Neural crest cell (in vitro differentiated cells): ENCODE measurements at places on chromosomes 2 and 18.
A peak's percentile ranks its signal among the peaks of the same experiment; 100 is the strongest.

GRCh38 chr2:174465327-174465726, 21.5 kb downstream of the GPR155 start:
- DNase-seq: no peak

DNA sequence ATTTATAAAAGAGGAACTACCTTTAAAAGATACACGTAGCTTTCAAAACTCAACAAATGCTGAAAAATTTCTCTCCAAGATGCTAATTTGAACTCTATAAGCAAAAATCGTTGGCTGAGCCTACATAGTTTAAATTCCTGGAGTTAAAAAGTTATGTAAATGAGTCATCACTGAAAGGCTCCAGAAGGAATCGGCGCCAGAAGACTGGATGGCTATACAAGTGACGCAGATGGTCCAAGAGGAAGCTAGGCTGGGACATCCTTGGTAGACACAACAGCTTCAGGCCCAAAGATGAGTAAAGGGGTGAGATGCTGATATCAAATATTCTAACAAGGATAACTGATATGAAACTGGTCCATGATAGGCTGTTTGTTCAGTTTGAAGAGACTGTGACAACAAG, 22.8 kb upstream of the DNAH6 start:
- no peak for DNase-seq

DNA sequence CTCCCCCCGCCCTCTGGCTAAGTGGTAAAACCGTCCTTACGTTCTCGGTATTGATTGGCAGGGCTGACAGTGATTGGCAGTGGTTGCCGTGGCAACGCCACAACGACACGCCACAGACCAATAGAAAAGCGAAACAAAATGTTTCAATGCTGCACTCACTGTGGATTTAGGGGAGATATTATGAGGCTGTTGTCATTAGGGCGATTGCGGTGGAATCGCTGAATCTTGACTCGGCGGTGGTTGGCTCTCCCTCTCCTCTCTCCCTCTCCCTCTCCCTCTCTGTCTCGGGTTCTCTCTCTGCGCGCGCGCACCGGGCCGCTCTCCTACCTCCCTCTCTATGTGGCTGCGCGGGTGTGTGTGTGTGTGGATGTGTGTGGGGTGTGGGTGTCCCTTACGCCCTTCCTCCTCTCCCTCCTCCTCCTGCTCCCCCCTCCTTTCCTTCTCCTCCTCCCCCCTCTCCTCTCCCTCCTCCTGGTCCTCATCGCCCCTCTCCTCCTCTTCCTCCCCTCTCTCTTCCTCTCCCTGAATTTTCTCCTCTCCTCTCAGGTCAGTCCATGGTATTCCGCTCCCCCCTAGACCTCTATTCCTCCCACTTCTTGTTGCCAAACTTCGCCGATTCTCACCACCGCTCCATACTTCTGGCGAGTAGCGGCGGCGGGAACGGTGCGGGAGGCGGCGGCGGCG, at the start of gene SIX3:
SIX3 (plus strand) TSS at position 152 of the 684 bp plus-strand sequence; CDS start at position 555, 403 bp downstream.
- DNase-seq: no peak

- no peak for DNase-seq
Observed at GRCh38 chr2:80074321-80075070, 230.1 kb downstream of the LRRTM1 start.

DNA sequence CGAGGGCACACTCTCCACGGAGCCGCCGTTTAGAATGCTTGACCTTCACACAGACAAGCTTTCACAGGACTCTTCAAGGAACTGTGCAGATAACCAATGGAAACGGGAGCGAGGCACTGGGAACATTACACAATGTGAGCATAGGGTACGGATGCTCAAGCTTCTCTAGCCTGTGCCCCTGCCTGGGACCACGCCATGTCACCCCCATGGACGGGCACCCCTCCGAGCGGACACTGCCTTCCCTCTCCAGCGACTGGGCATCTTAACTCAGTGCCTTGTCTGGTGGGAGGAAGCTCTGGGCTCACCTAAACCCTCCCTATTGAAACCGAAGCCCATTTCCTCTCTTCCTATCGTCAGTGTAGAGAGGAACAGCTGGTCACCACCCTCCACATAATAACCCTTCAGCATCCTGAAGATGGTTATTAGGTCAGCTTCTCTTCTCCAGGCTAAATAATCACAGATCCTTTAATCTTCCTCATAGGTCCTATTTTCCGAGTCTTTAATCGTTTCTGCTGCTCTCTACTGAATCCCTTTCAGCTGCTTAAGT, 626.7 kb downstream of the GALR1 start:
- DNase-seq: no peak

DNA sequence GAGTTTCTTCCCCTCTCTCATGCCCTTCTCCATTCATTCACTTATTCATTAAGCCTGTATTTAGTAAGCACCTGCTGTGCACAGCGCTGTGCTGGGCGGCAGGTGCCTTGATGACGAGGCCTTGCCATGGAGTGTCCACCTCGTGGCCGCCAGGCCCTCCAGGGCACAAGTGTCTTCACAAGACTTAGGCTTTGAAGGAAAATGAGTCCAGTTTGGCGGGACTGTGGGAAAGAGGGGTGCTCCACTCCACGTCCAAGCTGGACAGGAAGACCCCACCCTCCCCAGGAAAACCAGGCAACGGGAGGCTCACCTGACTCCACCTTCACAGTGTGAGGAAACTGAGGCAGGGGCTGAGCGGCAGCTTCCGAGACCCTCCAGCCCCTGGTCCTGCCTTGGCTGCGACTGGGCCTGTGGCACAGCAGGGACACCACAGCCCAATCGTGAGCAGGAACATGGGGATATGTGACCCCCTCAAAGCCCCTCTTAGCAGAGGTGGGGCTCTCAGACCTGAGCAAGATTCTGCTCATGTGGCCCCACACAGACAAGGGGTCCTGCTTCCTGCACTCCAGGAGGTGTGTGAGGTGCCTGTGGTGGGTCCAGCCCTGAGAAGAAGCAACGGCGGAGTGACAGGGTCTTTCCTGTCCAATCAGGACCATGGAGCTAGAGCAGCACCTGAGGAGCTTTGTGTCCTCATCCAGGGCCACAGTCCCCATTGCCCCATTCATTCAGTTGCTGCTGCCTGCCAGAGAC, 110.3 kb upstream of the ODC1 start:
- DNase-seq: no peak

GRCh38 chr2:120796094-120796493, 60.4 kb downstream of the GLI2 start:
- DNase-seq: no peak

GRCh38 chr2:28350196-28350595, 42.5 kb upstream of the FOSL2 start:
- no peak for DNase-seq

- no peak for DNase-seq
Observed at GRCh38 chr2:112768432-112768831, 4.0 kb upstream of the CKAP2L start.

- peak; percentile 88 for DNase-seq
Observed at GRCh38 chr2:149017116-149017985, 21.1 kb upstream of the LYPD6B start.

- DNase-seq: no peak
Observed at GRCh38 chr2:120105360-120105759, 92.5 kb downstream of the EPB41L5 start.

DNA sequence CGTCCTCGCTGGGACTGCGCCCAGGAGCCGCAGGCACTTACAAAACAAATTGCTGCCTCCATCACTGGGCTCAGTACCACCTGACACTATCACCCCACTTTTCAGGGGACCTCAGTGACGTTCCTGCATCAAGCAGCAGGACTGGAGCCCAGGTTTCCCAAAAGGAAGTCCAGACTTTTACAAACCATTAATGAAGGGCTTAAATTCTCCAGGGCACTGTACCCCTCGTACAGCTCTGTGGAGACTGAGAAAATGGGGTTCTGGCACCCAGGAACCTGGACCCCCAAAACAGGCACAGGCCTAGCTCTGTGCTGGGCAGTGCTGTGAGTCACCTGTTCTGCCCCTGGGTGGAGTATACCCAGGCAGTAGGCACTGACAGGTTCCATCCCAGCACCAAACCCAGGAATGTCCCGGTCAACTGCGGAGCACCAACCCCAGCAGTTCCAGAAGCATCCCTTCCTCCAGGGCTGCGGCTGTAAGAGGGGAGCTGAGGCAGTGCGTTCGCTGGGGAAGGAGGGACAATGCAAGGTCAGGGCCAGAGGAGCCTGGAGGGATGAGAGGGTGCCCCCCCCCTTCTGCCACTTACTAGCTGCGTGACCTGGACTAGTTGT, 24.6 kb upstream of the NOTO start:
- no peak for DNase-seq

DNA sequence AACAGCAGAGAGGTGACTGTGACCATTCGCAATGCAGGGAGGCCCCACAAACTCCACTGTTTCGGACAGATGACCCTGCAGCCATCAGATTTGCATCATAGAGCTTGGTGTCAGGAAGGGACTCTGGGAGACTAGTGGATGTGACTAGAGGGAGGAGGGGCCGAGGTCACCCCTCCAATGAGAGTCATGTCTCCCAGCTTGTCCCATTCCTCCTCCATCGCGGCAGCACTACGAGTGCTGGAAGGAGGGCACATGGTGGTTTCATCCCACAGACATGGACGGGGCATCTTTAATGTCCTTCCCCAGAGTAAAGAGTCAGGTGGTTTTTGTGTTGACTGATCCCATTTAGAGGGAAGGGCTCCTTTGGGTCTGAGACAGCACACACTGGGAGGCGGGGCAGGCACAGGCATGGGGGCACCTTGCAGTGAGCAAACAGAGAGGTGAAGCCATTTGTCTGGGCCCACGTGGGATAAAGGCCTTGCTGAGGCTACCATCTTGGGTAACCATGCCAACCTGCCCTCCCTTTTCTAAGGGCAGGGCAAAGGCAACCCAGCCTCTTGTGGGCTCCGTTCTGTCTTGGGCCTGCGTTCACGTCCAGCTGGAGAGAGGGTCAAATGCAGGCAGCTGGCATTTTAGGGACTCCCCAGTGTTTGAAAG, 208.1 kb downstream of the ASB1 start:
- no peak for DNase-seq

DNA sequence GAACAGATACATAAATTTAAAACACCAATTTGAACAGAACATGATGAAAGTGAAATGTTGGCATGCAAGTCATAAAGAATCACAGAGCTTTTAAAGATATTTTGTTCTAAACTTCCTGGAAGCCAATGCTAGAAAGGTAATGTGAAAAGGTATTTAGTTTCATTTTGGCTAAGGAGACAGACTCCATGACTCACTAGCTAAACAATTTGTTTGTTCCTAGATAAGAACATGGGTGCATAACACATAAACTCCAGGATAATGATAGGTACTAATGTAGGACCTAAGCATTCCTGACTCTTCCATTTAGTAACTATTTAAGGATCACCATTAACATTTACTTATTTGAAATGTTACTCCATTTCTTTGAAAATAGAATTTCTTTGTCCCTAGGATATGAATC, 292.5 kb upstream of the CNTNAP5 start:
- DNase-seq: no peak

DNA sequence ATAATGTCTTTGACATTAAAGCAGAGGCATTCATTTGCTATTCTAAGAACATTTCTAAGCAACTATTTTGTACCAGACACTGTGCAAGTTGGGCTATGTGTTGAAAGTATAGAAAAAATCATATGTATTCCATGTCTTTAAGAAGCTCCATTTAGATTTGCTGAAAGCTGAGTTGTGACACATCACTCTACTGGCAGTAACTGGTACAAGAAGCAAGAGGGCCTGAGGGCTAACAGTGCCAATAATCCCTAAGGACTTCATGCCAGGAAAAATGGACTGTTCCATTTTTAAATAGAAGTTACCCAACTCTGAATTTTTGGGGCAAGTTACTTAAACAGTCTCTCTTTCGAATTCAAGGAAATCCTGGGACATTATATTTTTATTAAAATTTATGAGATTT, 178.7 kb downstream of the SRBD1 start:
- DNase-seq: no peak

DNA sequence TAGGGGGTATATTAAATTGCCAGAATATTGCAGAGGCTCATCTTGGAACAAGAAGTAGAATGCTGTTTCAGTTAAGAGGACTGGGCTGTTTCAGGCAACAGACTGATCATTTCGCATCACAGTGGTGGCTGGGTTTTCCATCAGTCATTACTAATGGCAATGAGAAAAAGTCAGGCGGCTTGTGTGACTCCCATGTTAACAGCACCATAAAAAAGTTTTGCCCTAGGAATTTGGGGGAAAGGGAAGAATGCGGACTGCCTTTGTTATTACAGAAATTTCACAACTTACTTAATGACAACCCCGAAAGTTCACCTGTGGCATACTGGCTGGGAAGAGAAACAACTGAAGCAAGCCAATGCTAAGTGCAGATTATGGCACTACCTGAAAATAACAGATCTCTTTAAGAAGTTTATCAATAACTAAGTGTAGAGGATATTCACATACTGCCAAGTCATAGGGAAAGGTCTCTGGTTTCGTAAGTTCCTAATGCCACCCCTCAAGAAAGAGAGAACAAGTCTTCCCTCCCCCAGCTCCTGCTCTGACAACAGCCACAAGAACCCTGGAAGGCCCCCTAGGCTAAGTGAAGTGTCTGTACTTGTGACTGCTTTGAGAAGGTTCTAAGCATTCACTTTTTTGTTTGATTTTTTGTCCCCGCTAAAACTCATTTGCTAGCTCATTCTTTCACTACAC, 40.5 kb upstream of the AP1S3 start:
- no peak for DNase-seq

- no peak for DNase-seq
Observed at GRCh38 chr2:70607121-70607561, 53.5 kb upstream of the TGFA start.

- DNase-seq: no peak
Observed at GRCh38 chr18:77006305-77007175, 126.0 kb downstream of the MBP start.
